D341Med (cell line): ENCODE measurements at places on chromosomes 1 and 21.

- peak; percentile 60 for DNase-seq
These were observed 106.4 kb downstream of the TBX19 start for GRCh38 chr1:168386949-168387586.

- DNase-seq = no peak
These were observed 50.6 kb upstream of the SLC35A3 start for GRCh38 chr1:99919220-99919619.

DNA sequence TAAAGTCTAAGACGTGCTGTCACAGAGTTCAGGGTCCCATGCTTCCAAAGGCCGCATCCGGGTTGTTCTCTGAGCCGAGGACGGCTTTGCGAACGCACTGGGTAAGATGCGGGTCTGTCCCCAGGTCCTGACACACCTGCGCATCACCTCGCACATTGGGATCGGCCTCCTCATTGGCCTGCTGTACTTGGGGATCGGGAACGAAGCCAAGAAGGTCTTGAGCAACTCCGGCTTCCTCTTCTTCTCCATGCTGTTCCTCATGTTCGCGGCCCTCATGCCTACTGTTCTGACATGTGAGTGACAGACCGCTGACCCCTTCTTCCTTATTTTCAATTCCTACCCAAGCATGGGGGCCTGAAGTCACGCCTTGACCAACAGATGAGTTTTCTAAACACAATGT lies 25.3 kb downstream of the TFF3 start:
- no peak for DNase-seq

- DNase-seq = no peak
These were observed 35.4 kb upstream of the PDC start for GRCh38 chr1:186496171-186496851.

DNA sequence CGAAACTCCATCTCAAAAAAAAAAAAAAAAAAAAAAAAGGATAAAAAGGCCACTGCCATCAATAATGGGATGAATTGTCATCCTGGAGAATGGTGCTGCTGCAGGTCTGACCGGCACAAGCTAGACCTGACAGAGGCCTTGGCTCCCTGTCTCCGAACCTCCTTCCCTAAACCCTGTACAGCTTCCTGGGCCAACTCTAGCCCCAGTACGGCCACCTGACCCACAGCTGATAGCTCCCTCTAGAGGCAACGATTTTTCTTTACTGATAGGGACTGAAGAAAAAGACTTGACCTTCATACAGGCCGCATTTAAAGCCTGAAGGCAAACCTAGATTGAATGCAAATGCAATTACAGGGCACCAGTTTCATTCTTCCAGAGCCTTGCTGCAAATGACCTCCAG lies 30.7 kb downstream of the NOL9 start:
- peak; percentile 57 for DNase-seq

GRCh38 chr1:117237726-117238381 lies 27.1 kb upstream of the VTCN1 start:
- DNase-seq = no peak

- DNase-seq = no peak
These were observed 1.3 kb downstream of the GLRX2 start for GRCh38 chr1:193103759-193104501.

DNA sequence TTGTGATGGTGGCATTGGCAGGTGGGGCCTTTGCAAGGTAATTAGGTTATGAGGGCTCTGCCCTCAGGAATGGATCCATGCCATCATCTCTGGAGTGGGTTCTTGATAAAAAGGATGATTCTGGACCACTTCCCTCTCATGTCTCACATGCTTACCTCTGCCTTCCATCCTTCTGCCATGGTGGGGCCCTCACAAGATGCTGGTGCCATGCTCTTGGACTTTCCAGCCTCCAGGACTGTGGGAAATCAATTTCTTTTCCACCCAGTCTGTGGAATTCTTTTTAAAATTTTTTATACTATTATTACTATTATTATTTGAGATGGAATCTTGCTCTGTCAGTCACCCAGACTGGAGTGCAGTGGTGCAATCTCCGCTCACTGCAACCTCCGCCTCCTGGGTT lies 57.3 kb downstream of the ACBD3 start:
- DNase-seq = no peak

GRCh38 chr1:41906943-41907342 lies 11.8 kb downstream of the HIVEP3 start:
- no peak for DNase-seq

DNA sequence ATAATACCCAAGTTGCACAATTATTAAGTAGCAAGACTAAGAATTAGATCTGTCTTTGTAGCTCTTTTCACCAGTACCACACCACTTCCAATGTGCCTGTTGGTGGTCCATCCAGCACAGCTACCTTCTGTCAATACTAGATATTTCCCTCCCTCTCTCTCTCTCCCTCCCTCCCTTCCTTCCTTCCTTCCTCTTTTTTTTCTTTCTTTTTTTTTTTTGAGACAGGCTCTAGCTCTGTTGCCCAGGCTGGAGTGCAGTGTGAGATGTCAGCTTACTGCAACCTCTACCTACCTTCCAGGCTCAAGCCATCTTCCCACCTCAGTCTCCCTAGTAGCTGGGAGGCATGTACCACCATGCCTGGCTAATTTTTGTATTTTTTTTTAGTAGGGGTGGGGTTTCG lies 21.1 kb downstream of the KPNA6 start:
- DNase-seq = no peak

GRCh38 chr1:112702420-112703261 lies 4.3 kb downstream of the RHOC start:
- no peak for DNase-seq

DNA sequence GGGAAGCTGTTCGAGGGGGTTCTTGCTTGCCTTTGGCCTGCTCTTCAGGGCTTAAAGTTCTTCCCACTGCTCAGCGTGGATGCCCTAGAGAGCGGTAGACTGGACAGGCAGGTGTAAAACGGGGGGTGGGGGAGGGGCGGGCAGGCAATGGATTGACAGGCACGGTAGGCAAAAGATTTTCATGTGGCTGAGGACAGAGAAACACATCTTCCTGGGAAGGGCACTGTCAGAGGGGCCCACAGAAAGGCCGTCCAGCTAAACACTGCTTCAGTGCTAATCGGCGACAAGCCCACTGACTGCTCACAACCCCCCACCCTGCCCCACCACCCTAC lies 412 bp downstream of the ABCA4 start:
- no peak for DNase-seq

DNA sequence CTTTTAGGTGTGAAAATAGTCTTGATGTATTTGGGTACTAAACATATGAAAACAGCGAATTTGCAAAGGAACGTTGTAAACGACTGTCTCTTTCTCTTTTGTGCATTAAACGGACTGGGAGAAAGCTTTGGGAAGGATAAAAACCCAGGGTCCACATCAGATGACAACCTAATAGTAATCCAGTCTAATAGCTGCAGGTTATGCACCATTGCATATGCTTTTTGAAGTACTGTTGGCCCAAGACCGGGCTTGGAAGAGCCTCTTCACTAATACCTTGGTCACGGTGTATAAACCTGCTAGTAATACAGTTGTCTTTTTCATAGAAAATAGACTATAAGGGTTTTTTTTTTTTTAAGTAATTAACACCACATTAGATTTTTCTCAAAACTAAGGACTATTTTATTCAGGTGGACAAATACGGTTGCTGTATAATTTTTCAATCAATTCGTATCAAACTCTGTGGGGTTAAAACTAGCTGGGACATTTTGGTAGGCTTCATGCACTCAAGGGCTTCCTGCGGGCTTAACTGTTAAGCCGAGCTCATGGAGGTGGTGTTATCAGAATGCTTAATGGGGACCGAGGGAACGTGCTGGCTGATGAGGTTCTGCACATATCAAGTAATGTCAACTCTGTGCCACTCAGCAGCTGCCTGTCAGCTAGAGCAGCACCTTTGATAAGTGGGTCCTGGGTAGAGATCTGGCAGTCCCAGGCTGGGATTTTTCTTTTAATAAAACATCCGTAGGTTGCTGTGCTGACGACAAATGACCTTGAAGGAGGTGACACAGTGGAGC lies 2.1 kb downstream of the RYR2 start:
- no peak for DNase-seq

DNA sequence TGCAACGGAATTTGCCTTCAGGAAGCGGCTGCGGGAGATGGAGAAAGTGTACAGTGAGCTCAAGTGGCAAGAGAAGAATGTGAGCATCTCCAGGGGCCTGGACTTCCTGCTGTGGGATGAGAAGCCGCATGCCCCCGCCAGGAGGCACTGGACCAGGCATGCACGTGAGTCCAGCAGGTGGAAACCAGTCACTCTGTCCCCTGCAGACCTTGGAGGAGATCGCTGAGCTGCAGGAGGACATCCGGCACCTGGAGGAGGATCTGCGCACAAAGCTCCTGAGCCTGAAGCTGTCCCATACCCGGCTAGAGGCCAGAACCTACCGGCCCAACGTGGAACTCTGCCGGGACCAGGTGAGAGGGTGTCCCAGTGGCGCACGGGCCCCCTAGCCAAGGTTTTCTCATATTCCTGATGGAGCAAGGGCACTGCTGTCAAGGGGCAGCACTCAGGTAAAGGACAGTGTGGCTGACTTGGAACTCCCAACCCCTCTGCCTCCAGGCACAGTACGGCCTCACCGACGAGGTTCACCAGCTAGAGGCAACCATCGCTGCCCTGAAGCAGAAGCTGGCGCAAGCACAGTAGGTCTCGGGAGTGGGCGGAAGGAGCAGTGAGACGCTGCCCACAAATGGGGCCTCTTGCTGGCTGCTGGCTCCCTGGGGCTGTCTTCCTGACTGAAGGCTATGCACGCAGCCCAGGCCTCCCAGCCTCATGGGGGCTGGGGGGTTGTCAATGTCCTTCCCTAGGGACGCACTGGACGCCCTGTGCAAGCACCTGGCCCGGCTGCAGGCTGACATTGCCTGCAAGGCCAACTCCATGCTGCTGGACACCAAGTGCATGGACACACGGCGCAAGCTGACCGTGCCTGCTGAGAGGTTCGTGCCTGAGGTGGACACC lies 1.2 kb upstream of the ADPRS start:
- no peak for DNase-seq

DNA sequence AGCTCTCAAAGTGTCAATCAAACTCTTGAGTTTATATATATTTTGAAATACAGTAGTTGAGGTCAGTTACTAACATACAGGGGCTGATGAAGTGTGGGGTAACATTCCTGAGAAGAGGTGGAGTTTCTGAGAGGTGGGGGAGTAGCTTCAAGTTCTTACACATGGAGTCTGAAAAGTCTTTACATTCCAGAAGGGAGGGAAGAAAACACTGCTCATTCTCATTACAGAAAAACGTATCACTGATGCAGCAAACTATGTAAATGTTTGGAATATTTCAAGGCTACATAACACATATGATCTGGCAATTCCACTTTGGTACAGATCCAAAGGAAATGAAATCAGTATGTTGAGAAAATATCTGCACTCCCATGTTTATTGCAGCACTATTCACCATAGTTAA lies 1065.8 kb upstream of the B3GALT2 start:
- no peak for DNase-seq

DNA sequence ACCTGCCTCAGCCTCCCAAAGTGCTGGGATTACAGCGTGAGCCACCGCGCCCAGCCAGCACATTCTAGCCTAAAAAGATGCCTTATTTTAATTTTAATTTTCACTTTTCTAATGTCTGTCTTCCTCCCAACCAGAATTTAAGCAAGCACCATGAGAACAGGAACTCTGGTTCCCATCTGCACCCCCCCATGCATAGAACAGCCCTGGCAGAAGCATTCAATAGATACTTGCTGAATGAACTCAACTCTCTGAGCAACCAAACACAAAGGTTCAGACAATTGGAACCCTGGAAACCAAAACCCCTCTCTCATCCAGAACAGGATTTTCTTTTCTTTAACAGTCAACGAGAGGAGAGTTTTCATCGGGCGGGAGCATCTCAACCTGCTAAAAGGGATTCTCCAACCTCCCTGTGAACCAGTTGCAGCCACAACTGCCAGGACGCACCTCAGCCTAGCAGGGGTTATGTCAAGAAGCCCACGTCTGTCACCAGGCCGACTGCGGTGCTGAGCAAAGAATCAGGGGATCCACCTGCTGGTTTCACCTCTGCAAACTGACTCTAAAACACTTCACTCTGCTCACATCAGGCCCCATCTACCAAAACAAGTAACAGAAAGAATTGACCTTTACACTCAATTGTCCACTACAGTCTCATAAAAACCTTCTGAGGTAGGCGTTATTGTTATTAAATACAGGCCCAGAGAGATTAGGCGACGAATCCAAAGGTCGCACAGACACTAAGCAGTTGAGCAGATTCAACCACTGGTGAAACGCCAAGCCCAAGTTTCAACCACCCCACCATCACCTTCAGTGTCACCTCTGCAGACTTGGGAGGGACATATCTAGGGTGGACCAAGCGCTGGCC lies 1.7 kb downstream of the KIAA2013 start:
- DNase-seq = no peak

DNA sequence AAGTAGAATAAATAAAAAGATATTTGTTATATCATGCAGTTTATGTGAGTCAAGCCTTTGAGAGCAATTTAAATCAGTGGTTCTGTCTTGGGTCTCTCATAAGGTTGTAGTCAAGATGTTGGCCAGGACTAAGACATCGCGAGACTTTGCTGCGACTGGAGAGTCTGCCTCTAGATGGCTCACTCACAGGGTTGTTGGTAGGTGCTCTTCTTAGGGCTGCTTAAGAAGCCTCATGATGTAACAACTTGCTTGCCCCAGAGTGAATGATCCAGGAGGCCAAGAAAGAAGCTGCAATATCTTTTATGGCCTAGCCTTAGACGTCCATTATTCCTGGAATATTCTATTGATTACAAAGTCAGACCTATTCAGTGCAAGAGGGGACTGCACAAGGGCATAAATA lies 73.1 kb upstream of the CACHD1 start:
- DNase-seq = no peak

- DNase-seq = no peak
These were observed 61.3 kb downstream of the TRIM11 start for GRCh38 chr1:228345201-228345930.

- no peak for DNase-seq
These were observed 138.6 kb downstream of the SYT14 start for GRCh38 chr1:210076620-210077019.

- DNase-seq = no peak
These were observed 35.1 kb upstream of the PARP1 start for GRCh38 chr1:226443033-226443432.

- DNase-seq = no peak
These were observed 114.6 kb upstream of the ATP1B1 start for GRCh38 chr1:168991667-168992475.

GRCh38 chr1:28792644-28793121 lies 19.3 kb upstream of the OPRD1 start:
- DNase-seq = no peak

GRCh38 chr1:110856410-110856809 lies 16.5 kb upstream of the CD53 start:
- DNase-seq = no peak
